ENCODE measurements at places on chromosomes 16 and 17.

- DNase-seq: no peak
These were observed 316.6 kb downstream of the FOXL1 start for GRCh38 chr16:86894925-86895324.

DNA sequence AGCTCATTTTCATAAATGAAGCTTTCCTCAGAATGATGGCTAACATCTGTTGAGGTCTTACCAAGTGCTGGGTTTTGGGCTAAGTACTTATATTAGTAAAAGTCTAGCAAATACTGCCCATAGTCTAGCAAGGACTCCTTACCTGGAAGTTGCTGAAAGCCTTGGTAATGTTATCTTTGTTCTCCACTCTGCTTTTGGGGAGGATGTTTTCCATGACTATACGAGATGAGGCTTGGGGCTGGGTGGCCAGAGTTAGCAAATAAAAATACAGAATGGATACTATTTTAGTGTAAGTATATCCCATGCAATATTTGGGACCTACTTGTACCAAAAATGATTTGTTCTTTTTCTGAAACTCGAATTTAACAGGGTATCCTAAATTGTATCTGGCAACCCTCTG is 7.7 kb downstream of the CCL18 start:
- DNase-seq: no peak

DNA sequence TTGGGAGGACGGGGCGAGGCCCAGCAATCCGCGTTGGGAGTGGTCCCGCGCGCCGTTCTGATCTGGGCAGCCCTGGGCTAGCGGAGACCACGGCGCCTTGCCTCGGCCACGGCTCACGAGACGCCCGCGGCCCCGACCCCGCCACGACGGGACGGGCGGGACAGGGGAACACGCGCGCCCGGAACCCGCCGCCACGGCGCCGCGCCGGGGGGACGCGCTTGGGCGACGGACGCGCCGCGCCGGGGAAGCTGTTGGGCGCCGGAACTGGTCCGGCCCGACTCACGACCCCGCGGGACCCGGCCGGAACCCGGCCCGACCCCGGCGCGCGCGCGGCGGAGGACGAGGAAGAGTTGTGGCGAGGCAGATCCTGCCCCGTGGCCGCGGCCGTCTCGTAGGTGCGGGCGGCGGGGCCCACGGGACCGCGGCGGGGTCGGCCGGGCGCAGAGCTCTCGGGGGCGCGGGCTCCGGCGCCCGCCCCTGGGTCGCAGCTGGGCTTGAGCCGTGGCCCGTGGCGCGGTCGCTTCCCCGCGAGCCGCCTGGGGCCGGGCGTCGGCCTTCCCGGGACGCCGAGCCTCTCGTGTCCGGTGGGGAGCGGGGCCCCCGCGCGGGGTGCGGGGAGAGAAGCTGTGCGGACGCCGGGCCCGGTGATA is at the start of gene ACSF3:
Gene ACSF3, plus strand, starts transcription at position 251 of the 650 bp plus-strand sequence. CDS start 6,830 bp downstream, outside the sequence.
- peak; percentile 75 for DNase-seq

GRCh38 chr17:5481451-5481850 is 4.5 kb downstream of the DERL2 start:
- DNase-seq: no peak

- DNase-seq: peak; percentile 35
These were observed 15.4 kb downstream of the TNS4 start for GRCh38 chr17:40485851-40486521.

- peak; percentile 87 for DNase-seq
These were observed at the start of the genes GNPTG and TSR3 for GRCh38 chr16:1351582-1352362. Gene GNPTG, plus strand, starts transcription at chr16:1351931. Its CDS starts 35 bp downstream, at chr16:1351966. Gene TSR3, minus strand, starts transcription at chr16:1351878. Its CDS starts 74 bp downstream, at chr16:1351804.

Data from CD4-positive, alpha-beta T cell treated with Interleukin-17A for 1 hour (primary cell).